ENCODE measurements at places on chromosomes 7 and 10.

DNA sequence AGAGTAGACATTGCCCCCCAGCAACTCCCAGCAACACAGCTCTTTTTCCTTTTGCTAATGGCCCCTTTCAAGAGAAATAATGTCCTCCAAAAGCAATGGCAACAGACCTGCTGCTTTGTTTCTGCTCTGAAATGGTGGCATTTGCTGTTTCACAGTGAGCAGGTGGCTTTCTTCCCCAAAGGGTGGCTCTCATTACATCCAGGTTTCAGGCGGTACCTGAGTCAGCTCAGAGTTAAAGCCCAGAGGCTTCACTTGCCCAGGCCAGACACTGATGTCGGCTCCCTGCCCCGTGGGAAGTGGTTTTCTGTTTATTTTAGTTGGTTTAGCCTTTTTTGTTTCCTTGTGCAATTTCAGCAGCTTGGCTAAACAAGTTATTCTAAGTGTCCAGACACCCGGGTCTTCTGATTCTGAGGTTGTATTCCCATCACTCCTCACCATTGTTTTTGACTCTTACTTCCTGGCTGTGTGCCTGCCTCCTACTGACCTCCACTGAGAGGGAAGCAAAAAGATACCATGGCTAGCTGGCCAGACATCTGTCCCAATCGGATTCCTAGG is 7.8 kb upstream of the ATOH7 start:
- no peak overlapping the region for H3K27ac ChIP-seq
- H3K36me3 ChIP-seq, result no peaks in the 10 kb centered on the region
- DNase-seq, result no peak
- no peak overlapping the region for H3K4me3 ChIP-seq
- H3K4me1 ChIP-seq, result no peaks in the 10 kb centered on the region

DNA sequence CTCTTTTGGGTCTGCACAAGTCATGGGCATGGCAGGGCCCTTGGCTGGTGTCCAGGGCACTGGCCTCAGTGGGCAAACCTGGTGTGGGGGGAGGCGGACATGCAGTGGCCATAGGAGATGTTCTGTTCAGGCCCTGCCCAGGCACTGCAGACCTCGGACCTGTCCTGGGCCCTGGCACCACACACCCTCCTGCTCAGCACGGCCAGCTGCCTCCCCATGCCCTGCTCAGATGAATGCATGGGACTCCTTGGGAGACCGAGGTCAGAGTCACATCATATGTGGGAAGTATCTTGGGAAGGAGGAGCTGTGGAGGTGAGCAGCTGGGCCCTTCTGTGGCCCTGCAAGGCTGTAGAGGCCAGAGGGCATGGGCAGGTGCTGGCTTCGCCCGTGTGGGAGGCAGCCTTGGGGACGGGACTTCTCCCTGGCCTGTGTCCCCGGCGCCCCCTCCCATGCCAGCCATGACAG is 130.8 kb downstream of the VIPR2 start:
- no peak overlapping the region for H3K4me3 ChIP-seq
- no peaks in the 10 kb centered on the region for H3K27me3 ChIP-seq
- no peak for DNase-seq
- H3K27ac ChIP-seq, result no peak overlapping the region

DNA sequence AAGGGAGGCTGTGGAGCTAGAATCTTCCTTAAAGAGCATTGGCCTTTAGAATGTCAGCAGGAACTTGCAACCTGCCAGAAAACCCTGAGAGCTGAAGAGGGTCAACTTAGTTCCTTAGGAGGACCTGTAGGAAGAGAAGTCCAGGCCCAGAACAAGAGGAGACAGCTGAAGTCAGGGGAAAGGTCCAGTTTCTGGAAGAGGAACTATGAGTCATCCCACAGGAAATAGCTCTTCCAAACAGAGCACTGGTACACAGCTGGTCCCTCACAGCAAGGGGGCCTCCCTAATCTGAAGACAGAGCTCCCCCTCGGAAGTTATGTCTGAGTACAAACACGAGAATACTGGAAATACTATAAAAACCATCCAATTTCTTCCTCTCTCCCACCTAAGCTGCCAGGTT is 98.9 kb downstream of the HERPUD2 start:
- H3K4me1 ChIP-seq, result peaks cover 6% of the 10 kb centered on the region
- no peak overlapping the region for H3K4me3 ChIP-seq
- no peak overlapping the region for H3K27ac ChIP-seq
- H3K36me3 ChIP-seq, result no peaks in the 10 kb centered on the region
- DNase-seq, result no peak
- no peaks in the 10 kb centered on the region for H3K27me3 ChIP-seq

- H3K27ac ChIP-seq, result no peak overlapping the region
- no peaks in the 10 kb centered on the region for H3K36me3 ChIP-seq
- no peak overlapping the region for H3K4me3 ChIP-seq
Measured at GRCh38 chr10:132347211-132347930, 15.4 kb downstream of the LRRC27 start.

DNA sequence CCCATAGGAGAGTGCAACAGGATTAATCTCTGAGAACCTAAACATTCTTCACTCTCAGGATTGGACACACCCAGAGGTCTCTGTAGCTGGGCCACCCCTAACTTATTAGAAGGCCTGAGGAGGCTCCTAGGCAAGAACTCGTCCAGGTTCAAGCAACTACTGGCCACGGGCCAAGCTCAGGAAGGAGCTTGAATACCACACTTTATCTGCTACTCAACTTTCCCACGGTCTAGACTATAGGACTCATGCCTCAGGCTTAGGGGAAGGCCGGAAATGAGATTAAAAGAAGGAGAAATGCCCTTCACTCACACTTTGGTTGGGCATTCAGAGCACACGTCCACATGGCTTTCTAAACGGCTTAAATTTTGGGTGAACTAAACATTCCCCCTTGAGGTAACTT is 142.8 kb upstream of the PHYHIPL start:
- no peak overlapping the region for H3K27ac ChIP-seq
- no peaks in the 10 kb centered on the region for H3K4me1 ChIP-seq
- no peak overlapping the region for H3K4me3 ChIP-seq
- H3K36me3 ChIP-seq, result no peaks in the 10 kb centered on the region

All from activated CD4-positive, alpha-beta memory T cell treated with anti-CD3 and anti-CD28 coated beads, Interleukin-2, amount 10 ng/mL, durations not matched to agents 7 days and 5 days (primary cell).